ENCODE measurements at places on chromosomes 12 and 14. TPM values are rescaled to one million over a fixed set of nuclear protein-coding genes. Genes with fewer than 3 reads are reported as not detected.

DNA sequence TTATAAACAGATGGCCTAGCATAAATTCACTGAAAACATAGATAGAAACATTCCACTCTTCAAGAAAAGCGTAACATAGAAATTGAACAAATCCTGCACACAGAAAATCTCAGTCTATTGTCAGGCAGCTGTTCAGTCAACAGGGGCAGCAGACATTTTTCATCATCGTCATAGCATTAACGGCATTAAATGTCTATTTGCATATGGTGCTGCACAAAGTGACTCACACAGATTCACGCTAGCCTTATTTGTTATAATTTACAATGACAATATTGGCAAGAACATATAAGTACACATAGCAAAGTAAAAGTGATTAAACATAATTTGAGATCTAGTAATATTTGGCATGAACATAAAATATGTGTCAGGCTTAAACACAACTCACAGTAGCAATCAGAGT lies 95.7 kb downstream of the CEP128 start:
- DNase-seq: no peak

DNA sequence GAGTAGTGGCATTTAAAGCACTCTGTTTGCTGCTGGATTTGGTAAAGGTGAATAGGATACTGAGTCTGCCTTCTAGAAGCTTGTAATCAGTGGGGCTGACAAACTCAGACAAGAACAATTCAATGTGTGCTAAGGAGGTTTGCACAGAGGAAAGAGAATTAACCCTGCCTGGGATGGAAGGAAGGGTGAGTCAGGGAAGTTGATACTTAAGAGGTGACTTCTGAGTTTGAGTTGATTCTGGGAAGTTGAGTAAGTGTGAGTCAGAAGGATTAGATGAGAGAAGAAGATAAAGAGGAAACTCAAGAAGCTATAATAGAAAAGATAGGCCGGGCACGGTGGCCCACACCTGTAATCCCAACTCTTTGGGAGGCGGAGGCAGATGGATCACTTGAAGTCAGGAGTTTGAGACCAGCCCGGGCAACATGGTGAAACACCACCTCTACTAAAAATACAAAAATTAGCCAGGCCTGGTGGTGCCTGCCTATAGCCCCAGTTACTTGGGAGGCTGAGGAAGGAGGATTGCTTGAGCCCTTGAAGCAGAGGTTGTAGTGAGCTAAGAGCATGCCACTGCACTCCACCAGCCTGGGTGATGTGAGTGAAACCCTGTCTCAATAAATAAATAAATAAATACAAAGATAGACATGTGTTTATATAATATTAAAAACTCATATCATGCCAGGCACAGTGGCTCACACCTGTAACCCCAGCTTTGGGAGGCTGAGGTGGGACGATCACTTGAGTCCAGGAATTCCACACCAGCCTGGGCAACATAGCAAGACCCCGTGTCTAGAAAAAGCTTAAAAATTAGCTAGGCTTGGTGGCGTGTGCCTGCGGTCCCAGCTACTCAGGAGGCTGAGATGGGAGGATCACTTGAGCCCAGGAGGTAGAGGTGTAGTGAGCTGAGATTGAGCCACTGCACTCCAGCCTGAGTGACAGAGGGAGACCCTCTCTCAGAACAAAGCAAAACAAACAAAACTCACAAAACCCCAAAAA lies 126.8 kb upstream of the CPM start:
- peak; percentile 64 for DNase-seq

The SNX6 gene
- total RNA-seq: 131 TPM

- no peak for DNase-seq
Measured at GRCh38 chr14:91580876-91581577, 70.9 kb upstream of the PPP4R3A start.

DNA sequence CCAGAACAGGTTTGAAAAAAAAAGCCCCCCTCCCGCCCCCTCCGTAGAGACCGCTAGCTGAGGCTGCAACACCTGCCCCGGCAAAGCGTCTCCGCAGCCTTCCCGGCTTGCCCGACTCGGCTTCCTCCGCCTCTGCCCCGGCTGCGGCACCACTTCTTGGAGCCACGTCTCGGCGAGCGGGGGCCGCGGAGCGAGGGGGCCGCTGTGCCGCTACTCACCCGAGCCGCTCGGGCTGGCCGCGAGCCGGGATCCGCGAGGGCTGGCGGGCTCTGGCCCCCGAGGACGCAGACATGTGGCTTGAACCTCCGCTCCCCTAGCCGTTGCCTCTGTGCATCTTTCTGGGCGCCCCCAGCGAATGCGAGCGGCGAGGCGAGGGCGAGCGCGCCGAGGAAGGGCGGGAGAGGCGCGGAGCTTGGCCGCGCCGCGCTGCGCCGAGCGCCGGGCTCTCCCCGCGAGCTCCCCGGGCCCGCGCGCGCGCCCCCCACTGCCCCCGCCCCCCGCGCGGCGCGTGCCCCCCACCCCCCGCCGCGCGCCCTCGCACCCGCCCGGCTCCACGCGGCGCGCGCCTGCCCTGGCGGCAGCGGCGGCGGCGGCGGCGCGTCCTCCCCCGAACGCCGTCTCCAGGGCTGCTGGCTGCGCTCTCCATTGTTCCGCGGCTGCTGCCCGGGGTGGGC lies 249.5 kb downstream of the APAF1 start:
- DNase-seq: no peak

- peak; percentile 85 for DNase-seq
Measured at GRCh38 chr14:103056322-103057027, 874 bp downstream of the CDC42BPB start.

DNA sequence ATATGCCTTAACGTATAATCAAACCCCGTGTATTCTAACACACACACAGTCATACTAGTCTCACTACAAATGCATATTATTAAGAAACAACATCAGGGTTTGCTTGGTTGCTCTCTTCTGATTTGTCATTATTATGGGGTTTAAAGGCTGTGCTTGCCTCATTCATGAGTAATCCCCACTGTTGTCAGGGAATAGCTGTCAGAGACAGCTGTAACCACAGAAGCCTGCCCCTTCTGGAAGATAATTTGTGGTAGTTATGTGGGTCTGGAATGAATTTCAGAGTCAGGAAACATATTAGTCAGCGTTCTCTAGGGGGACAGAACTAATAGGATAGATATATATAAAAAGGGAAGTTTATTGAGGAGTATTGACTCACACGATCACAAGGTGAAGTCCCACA lies 456.9 kb upstream of the TMEM132C start:
- DNase-seq: peak; percentile 88

The GYS2 gene
- not detected for total RNA-seq

The ETV6 gene
- 5.9 TPM for total RNA-seq

DNA sequence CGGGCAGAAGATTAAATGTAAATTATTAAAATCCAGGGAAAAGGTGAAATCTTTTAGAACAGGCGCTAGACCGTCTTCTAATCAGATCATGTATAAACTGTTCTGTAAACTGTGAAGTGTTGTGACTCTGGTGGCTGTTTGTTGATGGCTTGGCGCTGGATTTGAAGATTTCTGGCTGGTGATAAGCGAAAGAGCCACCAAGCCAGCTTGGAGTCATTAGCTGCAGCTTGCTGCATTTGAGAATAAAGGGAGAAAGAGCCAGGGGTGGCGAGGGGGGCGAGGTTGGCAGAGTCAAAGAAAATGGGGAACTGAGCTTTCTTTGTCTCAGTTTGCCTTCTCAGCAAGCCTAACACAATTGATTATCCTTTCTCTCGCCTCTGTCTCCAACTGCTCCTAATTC lies 8.0 kb downstream of the SYNDIG1L start:
- no peak for DNase-seq

Measured in SJSA1 (cell line).